NCI-H2081 (cell line): ENCODE measurements at places on chromosomes 5 and 9.

- no peak for DNase-seq
Measured at GRCh38 chr5:71587766-71588532, 809 bp downstream of the MCCC2 start.

GRCh38 chr9:87113874-87114273 lies 166.6 kb upstream of the GAS1 start:
- DNase-seq = no peak

DNA sequence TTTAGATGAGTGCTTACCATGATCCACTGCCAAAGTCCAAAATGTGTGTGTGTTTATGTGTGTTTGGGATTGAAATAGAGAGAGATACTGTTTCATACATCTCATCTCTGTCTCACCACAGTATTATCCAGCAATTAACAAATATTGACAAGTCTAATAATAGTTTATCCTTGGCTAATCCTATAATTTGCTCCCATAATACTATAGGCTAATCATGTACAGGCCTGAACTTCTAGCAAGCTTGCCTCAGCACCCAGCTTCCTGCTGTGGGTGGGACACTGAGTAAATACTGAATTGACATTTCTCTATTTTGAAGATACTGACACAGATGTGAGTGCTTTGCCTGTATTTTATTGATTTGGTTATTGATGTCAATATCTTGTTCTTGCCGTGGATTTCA lies 35.3 kb upstream of the KCNV2 start:
- DNase-seq = no peak

DNA sequence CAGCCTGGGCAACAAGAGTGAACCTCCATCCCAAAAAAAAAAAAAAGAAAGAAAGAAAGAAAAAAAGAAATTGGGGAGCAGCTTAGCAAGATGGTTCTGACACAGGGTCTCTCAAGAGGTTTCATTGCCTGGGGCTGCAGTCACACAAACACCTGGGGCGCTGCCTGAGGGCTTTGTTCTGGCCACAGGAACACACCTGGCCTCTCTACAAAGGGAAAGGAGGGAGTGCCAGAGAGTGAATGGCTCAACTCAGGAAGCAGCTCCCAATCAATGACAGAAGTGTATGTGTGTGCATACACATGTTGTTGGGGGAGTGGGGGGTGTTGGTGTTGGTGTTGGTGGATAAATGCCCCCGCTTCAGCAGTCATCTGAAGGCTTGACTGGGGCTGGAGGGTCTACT lies 32.4 kb upstream of the CTNNA1 start:
- peak; percentile 7 for DNase-seq

GRCh38 chr5:166979307-166979895 lies 1312.0 kb upstream of the WWC1 start:
- no peak for DNase-seq

DNA sequence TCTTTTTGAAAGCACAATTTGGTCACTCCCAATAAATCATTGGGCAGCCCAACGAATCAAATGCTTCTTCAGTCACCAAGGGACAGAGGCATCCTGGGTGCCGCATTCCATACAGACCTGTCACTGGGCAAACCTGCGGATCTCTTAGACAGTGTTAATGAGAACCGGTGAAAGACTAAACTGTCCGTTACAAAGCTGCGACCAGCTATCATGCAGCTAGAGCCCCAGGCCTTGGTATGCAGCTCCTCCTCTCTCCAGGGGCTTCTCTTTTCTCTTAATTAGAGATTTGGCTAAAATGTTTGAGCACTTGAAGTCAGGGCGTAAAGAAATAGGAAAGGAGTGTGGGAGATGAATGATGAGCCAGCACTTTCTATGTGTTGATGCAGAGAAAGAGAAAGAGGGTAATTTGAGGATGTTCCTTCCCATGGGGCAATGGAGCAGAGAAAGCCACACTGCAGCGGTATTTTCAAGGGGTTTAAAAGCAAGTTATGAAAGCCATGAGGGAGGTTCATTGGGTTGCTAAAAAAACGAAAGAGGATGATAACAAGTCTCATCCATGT lies 175.3 kb downstream of the RFK start:
- no peak for DNase-seq
